ENCODE measurements at places on chromosomes 16 and 17. TPM values are rescaled to one million over a fixed set of nuclear protein-coding genes. Genes with fewer than 3 reads are reported as not detected.

- no peak for DNase-seq
These were observed 73.4 kb downstream of the ZNF778 start for GRCh38 chr16:89290887-89291286.

VTN gene
- 6.6 TPM for total RNA-seq

DNA sequence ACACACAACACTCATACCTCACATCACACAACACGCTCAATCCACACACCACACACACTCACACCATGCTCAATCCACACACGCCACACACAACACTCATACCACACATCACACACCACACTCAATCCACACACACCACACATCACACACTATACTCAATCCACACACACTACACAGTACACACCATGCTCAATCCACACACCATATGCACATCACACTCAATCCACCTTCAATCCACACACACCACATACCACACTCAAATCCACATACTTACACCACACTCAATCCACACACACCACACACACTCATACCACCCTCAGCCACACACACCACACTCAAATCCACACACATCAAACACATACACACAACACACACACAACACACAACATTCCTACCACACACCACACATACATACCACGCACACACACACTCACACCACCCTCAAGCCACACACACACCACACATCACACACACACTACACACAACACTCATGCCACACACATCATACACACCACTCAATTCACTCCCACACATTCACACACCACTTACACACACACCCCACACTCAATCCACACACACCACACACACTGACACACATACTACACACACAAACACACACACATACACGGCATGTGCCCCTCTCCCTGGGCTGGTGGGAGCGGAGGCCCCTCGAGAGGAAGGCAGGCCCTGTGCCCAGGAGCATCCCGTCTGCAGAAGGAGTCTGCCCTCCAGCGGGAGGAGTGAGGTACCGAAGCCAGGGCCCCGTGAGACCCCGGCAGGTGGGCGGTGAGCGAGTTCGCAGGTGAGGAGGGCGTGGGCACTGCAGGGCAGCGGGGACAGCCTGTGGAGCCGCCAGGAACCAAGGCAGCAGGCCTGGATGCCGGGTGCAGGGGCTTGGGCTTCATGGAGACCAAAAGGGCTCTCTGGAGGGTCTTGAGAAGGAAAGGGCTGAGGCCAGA, 33.1 kb upstream of the RPTOR start:
- DNase-seq, result no peak

DNA sequence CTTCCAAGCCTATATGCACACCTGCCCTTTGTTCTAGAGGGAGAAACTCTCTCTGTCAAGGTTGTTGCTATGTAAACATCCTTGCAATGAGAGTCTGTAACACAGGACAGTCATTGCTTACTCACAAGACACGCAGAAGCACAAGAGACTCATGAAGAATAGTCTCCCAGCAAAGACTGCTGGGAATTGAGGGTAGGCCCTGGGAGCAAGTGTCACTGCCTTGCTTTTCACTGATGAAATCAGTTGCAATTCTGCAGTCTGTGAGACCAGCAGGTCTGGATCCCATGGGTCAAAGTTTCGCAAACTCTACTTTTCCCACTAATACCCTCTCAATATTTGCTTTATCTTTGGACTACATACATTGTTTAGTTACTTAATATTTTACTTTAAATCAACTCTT, 177.4 kb downstream of the FTO start:
- no peak for DNase-seq

GRCh38 chr17:76370261-76370993, 14.0 kb upstream of the SPHK1 start:
- peak; percentile 60 for DNase-seq

GRCh38 chr16:13779676-13780075, 140.3 kb upstream of the ERCC4 start:
- DNase-seq, result no peak

KRT36 gene
- not detected for total RNA-seq

GRCh38 chr16:30914830-30915229, 8.5 kb upstream of the FBXL19 start:
- DNase-seq, result no peak

DHRS11 gene
- total RNA-seq, result 16.5 TPM

DNA sequence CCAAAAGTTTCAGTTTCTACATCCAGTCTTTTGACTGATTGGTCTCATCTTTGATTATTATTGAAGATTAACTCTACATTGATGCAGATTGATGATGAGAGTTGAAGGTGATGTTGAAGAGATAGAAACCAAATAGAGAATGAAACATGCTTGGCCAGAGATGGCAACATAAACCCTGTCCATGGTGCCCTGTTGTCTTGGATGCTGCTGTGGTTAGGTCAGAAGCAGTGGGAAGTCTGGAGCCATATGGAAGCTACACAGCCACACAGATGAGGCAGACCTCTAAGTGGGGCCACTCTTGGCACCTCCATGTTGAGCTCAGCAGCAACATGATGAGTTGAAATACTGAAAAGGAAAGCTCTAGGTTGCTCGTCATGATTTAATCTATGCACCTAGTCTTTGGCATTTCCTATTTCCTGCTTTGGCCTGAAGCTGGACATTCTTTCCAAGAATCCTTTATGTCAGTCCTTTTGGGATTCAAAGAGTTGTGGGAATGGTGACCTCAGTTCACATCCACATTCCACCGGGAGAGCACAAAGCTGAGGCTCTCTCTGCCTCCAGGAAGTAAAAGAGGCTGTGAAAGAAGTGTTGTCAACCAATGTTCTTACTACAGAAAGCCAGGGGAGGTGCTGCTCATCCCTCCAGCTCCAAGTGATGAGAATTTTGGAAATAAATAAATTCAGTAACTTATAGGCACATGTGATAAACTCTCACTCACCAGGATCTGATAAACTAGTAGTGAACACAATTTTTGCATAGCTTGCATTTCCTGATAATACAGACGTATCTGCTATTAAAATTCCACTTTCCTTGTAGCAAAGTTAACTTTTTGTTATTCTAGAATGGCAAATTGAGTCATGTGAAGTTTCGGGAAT, 127.7 kb upstream of the MAF start:
- DNase-seq, result no peak

- DNase-seq, result no peak
These were observed 170.7 kb downstream of the NTN1 start for GRCh38 chr17:9192010-9192409.

DNA sequence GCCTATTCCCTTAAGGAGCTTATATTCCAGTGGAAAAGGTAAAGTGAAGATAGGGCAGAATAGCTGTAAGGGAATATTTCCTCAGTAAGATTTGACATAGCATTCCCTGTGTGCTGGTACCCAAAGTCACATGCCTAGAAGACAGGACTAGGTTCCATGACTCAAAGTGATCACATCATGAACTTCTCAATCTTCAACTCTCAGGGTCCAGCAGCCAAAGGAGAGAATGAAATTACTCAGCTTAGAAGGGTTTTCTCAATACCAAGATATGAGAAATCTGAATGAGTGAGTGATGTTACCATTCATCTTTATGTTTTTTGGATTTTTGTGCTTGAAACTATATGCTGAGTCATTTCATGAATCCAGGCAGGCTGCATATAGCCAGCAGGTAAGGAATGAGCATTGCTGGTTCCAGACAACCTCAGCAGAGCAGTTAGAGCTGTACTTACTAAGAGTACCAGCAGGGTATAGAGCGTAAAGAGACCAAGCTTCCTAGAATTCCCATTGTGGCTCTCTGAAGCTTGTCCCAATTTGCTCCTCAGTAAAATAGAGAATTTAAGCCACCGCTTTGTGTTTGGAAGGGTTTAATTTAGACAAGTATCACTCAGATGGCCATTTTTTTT, 91.1 kb downstream of the ANKFN1 start:
- no peak for DNase-seq

GRCh38 chr17:39863918-39864746, at the start of gene IKZF3:
TSS of gene IKZF3 (minus strand) at chr17:39864312. CDS start at chr17:39864126, 186 bp downstream.
- DNase-seq, result peak; percentile 79

- no peak for DNase-seq
These were observed 104.7 kb downstream of the SOCS1 start for GRCh38 chr16:11151156-11151884.
